Liver (tissue), 10 donors: ENCODE measurements at places on chromosomes 1 and 21.

- DNase-seq: no peak
Observed at GRCh38 chr1:67847466-67847865, 14.2 kb upstream of the GNG12 start.

DNA sequence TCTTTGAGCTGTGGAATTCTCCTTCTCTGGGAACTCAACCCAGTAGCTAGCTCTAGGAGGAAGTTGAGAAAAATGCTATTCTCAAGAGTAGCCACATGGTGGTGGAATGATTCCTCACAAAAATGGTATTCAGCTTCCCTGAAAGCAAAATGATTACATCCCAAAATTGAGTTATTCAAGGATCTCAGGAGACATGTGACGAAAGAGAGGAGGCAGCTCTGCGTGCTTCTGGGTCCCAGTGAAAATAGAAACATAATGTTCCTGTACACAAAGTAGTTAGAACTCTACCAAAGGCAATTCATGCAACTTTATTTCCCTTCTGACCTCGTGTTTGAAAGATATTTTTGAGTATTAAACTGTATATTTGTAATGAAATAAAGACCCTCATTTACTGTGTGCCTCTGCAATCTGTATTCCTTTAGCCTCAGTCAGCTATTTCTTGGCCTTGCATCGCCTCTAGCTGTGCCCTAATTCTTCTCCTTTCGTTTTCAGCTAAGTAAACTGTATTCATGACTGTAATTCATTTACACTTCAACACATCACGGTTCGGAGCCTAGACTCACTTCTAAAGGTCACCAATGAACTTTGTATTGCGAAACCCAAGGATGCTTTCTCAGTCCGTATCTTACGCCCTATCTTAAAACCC, 167.3 kb downstream of the FASLG start:
- no peak for DNase-seq

- no peak for DNase-seq
Observed at GRCh38 chr1:55443175-55443915, 228.2 kb upstream of the USP24 start.

GRCh38 chr1:246617156-246617555, 50.9 kb downstream of the CNST start:
- no peak for DNase-seq

DNA sequence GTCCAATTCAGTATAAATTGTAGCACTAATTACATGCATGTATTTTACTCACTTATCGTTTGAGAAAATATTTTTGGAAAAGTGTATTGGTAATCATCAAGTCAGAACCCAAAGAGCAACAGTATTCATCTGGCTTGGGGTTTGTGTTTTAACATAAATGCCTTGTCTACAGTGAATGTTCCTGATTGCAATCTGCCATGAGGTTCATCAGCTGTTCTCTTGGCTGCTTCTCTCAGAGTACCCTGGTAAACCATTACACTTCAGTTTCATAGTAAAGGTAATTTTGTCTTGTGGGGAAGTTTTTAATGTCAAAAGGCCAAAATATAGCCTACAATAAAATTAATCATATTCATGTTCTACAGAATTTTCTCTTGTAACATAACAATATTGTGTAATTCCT, 150.3 kb downstream of the IFI44 start:
- no peak for DNase-seq

DNA sequence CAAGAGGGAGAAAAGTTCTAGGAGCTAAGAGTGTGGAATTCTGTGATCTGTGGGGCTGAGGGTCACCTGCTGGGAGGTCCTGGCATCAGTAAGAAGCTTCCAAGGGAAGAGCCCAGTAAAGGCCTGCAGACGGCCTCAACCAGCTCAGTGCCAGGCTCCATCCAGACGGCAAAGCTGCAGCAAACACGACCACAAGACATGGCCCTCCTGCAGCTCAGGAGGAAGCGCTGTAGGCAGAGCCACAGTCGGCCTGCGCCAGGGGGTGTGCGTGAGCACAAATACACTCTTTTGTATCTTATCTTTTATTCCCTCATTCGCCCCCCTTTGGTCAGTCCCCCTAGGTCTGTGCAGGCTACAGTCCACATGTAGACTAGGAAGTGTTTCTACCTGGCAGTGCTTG, 13.4 kb downstream of the C1orf174 start:
- DNase-seq: no peak

DNA sequence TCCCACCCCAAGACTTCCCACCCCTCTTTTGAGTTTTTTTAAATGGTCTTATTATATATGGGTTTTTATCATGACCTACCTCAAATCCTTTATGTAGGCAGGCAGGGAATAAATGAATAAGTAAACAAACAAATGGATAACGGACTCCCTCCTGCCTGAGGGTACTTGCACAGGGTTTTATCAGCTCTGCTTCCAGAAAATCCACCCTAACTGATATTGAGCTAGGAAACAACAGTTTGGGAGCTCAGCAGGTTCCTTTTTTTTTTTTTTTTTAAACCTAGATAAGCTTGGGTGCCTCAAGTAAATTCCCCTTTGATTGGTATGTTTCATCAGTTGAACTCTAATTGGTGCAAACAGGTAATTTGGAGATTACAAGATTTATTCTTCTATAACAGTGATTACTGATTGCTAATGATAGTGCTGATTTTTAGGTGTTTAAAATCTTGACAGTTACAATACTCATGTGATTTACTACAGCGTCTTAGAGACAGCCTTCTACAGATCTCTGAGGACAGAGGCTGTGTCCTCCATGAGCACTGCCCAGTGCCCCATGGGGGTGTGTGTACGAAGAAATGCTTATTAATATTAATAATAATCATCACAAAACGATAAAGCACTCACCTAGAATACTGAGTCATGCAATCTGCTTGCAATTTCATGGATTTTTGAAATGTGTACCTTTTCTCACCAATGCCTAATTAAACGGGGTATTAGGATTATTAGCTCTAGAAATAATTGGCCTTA, 347.4 kb downstream of the RRAGC start:
- no peak for DNase-seq

DNA sequence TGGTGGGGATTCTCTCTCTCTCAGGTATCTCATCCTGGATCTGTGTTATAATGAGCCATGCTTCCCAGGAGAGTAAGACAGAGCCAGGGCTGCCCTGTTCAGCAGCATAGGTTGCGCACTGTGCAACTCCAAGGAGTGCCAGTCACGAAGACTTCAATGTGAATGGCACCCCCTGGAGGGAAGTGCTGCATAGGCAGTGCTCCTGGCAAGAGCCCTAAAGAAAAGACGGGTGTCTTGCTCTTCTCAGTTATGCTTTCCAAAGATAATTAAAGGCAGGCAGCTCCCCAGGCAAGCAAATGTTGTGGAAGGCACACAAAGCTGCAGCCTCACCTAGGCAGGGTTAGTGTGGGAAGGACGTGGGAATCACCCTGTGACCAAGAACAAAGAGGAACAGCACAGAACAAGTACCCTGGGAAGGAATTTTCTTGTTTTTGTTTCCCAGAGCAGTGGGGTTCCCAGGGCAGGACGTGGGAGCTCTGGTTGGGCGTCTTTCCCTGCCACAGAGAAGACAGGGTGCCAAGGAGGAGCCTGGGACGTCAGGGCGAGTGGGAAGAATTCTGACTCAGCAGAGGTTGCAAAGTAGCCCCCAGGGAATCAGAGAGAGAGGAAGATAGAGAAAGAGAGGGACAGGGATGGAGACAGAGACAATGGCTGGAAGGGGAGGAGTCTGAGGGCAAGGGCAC, 120.9 kb downstream of the KCNN3 start:
- no peak for DNase-seq

DNA sequence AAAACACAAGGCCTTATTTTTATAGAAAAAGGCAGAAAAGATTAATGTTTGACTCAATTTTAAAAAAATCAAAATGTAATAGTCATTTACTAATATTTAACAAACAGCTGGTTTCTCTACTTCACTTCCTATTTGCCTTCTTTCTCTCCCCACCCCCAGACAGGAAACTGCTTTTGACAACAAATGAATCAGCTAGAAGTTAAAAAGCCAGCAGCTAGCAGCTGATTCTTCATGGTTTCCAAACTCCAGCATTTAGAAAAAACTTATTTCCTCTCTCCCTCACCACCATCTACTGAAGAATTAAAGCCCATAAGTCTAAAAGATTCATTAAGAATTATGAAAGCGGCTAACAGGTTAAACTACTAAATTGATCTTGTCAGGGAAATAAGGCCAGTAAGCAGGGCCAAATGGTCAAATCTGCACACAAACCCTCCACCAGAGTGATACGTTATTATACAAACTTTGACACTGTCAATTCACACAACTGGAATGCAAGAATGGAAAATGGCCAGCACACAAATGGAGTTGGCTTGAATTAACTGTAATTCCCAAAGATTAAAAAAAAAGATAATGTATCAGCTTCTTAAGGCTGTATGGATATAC, 4.0 kb downstream of the WDR26 start:
- DNase-seq: no peak

DNA sequence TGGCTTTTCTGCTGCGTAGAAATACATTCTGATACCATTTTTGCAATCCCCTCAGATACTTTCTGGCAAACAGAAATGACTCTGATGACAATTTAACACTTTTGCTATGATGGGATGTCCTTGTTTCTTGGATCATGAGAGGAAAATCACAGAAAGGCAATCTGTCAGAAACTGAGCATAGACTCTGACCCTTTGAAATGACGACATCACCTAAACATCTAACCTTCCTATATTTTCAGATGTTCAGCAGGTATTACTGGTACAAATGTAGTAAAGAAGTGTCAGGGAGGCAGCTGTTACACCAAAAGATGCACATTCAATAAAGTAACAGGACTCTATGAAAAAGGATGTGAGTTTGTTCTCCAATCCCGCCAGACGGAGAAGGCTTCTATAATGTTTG, 13.2 kb downstream of the CLCA1 start:
- no peak for DNase-seq

DNA sequence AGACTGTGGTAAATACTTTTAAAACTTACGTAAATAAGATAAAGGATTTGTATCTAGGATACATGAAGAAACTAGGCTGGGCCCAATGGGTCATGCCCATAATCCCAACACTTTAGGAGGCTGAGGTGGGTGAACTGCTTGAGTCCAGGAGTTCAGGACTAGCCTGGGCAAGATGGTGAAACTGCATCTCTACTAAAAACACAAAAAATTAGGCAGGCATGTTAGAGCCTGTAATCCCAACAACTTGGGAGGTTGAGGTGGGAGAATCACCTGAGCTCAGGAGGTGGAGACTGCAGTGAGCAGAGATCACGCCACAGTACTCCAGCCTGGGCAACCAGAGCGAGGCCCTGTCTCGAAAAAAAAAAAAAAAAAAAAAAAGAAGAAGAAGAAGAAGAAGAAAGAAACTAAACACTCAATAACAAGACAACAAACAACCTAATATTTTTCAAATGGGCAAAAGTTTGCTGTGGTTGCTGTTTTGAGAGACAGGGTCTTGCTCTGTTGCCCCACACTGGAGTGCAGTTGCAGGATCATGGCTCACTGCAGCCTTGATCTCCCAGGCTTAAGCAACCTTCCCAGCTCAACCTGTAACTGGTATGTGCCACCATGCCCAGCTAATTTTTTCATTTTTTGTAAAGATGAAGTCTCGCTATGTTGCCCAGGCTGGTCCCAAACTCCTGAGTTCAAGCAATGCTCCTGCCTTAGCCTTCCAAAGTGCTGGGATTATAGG, 78.3 kb downstream of the EIF4G3 start:
- no peak for DNase-seq

- DNase-seq: no peak
Observed at GRCh38 chr1:112626887-112627286, 7.3 kb downstream of the CAPZA1 start.

DNA sequence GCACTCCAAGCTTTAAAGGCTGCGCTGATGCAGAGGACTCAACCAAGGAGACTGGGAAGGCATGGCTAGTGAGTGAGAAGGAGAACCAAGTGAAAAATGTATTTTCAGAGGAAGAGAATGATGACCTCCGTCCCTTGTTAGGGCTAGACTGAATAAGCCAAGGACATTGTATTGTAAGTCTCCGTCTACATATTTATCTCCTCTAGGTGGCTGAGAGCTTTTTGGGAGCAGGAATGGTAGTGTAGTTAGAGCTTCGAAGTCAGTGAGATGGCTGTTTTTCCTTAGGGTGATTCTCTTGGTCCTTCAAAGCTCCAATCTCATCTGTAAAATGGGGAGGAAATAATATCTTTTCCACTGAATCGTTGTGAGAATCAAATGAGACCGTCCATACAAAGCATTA, 37.6 kb downstream of the ZBTB40 start:
- DNase-seq: no peak

DNA sequence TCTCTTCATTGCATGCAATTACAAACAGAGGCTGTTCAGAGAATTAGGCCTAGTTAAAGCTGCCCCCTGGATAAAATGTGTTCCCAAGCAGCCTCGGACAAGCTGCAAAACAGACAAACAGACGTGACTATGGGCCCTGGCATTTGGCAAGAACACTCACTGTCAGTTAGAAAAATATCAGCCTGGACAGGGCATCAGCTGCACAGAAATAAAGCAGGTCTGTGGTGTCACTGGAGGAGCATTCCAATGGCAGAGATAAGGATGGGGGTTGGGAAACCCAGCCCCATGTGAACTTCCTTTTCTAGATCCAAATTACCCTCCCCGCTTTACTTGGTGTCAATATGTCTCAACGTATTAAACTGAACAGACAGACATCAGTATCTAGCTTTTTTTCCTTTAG, 177.1 kb downstream of the GPATCH2 start:
- DNase-seq: no peak

DNA sequence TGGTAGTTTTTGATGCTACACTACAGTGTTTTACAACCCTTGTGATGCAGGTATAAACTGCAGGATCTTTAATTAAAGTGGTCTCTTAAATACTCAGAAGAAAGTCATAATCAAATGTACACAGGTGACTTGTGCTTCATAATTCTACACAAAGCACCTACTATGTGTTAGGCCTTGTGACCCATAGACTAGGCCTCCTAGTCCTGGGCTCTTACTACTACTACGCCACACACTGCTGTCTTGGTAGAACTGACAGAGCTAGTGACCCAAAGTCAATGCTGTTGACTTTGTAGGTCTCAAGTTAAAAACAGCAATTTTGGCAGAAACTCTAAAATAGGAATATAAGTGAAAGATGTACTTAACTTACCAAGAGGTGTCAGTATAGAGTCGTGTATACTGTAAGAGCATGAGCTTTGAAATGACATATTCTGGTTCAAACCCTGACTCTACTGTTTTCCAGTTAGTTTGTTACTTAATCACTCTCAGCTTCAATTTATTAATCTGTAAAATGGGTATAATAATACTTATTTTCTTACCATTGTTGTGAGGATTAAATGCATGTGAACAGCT, 48.6 kb upstream of the LMO4 start:
- no peak for DNase-seq

DNA sequence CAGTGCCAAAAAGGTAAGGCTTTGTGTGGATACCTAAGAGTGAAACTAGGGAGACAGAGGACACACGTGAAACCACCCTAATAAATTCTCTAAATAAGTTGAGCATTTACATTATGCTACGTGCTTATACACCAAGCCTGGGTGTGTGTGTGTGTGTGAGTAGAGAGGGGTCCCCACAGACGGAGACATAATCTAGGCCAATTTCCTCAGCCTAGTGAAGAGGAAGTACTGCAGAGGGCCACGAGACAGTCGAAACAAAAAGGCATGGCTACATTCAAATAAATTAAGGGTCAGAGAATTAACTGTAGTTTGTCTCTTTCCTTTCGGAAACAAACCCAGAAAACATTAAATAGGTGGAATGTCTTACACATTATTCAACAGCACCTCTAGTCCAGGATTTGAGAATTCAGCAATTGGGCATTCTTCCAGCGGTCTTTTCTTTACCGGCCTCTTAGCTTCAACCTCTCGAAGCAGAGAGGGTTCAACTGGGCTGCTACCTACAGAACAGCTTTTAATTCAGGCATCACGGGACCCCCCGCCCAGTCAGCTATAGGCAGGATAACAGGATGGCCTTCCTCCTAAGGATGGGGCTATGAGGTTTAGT, 75.0 kb downstream of the DESI2 start:
- no peak for DNase-seq

GRCh38 chr1:87976316-87976715, 647.6 kb downstream of the LMO4 start:
- no peak for DNase-seq
